Stimulated activated CD8-positive, alpha-beta memory T cell treated with anti-CD3 and anti-CD28 coated beads, Interleukin-7, amount 100 ng/mL, for 24 hours (primary cell): ENCODE measurements at places on chromosomes 16 and 17.

DNA sequence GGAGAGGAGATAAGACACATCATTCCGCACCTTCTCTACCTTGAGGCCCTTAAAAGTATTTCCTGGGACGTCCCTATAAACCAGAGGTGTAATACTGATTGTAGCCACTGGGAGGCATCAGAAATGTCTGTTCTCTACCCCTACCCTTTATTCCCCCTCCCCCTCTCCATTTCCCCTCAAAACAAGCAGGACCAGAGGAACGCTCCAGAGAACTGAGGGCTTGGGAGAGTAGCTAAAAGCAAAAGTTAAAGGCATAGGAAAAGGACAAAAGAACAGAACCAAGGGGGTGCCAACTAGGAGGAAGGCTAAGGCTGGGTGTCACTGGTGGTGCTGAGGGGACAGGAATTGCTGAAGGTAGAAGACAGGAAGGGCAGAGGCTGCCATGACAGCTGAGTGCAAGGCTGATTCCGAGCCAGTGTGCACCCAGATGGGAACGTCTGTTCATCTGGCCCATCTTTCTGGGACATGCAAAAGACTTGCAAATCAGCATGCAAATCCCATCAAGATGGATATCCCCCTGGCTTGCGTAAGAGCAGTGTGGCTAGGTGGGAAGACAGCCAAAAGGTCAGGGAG, 6.7 kb downstream of the CAMTA2 start:
- no peak for DNase-seq

GRCh38 chr17:28030386-28030785, 12.1 kb upstream of the NLK start:
- no peak for DNase-seq

- no peak for DNase-seq
These were observed 7.0 kb downstream of the ZNF213 start for GRCh38 chr16:3141781-3142311.

- no peak for DNase-seq
These were observed 4.1 kb downstream of the ELMO3 start for GRCh38 chr16:67202956-67203493.

DNA sequence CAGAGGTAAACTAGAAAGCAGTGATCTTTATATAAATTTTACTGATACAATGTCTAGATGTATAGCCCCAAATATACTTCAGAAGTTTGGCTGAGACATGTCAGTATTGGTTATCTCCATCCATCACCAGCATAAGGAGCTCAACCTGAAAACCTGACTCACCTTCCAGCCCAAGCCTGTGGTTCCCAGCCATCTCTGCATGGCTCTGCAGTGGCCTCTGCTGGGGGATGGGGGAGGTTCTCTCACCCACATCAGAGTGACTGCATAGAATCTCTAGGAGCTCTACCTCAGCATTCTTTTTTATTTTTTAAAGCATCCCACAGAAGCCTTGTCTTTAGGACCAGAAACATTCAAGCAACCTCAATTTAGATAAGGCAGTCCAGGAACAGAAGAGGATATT, 27.3 kb downstream of the USP7 start:
- DNase-seq = peak; percentile 59

DNA sequence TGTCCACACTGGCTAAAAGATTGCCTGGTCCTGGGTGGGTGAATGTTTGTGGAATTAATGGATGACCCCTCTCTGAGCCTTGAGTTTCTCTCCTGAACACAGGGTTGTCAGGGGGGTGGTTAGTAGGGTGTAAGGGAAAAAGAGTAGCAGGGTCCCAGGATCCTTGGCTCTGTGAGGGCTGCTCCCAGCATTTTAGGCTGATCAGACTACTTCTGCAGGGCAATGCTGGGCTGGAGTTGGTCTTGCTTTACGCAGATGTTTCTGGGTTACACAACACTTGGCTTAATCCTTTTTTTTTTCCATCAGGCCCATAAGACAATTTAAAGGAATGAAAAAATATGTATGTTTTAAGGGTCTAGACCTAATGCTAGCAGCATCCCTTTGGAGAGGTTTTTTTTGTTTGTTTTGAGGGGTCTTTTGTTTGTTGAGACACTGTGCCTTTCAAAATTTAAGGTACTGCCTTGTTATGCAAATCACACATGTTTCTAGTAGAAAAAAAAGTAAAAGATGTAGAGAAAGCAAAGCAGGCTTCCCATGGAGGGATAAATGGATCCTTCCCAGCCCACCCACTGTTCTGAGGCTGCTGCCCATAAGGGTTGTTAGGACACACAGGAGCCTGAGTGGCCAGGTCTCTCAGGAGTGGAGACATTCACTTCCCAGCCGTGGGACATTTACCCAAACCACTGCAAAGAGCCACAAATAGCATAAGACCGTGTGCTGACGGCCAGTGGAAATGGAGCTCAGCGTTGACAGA, 225.6 kb upstream of the HSBP1 start:
- no peak for DNase-seq

- no peak for DNase-seq
These were observed 8.3 kb downstream of the CBFA2T3 start for GRCh38 chr16:88968589-88969280.

GRCh38 chr16:23499801-23500200, 10.5 kb downstream of the GGA2 start:
- DNase-seq = no peak

GRCh38 chr17:32903774-32904673, 23.9 kb upstream of the TMEM98 start:
- no peak for DNase-seq

DNA sequence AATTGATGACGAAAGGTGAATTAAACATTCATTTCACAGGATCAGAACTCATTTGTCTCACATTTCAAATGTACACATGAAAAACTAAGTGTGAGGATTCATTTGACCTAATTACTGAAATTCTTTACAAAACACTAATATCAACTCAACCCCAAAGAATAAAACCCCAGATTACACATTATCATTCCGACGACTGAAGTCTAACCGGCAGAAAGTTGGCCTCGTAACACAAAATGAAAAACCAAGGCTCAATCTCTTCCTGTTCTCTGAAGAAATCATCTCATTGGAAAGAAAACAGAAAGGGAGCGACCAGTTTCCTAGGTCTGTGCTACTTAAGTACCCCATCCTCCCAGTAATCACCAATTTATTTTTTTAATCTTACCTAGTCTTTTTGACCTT, 1.8 kb downstream of the JPT1 start:
- no peak for DNase-seq

- DNase-seq = no peak
These were observed 4.2 kb downstream of the MATCAP1 start for GRCh38 chr16:67179421-67180080.

GRCh38 chr16:82694239-82694874, 67.6 kb downstream of the CDH13 start:
- DNase-seq = no peak

GRCh38 chr17:68600067-68600930, 868 bp downstream of the FAM20A start:
- no peak for DNase-seq

GRCh38 chr17:82696916-82697807, 1.3 kb downstream of the RAB40B start:
- no peak for DNase-seq
